ENCODE measurements at places on chromosomes 13 and 19.

DNA sequence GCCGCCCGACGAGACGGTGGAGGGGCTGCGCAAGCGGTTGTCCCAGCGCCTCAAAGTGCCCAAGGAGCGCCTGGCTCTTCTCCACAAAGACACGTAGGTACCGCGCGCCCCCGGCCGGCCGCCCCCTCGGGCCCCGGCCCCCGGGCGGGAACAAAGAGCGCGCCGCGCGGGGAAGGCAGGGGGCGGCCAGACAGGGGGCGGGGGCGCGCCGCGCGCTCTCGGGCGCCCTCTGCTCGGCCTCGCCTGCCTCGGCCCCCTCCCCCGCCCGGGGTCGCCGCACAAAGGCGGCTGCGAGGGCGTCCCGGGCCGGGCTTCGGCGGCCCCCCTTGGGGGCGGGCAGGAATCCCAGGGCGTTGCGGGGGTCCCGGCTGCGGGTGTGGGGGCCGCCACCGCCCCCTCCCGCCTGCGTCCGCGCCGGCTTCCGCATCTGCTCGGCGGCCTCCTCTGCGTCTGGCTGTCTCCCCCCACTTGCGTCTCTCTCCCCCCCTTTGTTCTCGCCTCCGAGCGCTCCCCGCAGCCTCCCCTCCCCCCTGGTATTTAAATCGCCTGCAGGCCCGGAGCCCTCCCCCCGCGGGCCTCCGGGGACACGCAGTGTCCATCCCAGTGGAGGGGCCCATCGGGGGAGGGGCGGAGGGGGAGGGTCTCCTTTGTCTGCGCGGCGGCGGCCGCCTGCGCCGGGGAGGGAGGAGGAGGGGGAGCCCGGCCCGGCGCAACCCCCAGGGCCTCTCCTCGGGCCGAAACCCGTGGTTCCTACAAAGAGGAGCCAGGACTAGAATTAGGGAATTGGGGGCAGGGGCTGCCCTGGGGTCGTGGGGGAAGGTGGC is 2.3 kb downstream of the MIDN start:
- no peak for DNase-seq

- DNase-seq: no peak
These were observed 11.9 kb upstream of the PLAUR start for GRCh38 chr19:43681821-43682220.

DNA sequence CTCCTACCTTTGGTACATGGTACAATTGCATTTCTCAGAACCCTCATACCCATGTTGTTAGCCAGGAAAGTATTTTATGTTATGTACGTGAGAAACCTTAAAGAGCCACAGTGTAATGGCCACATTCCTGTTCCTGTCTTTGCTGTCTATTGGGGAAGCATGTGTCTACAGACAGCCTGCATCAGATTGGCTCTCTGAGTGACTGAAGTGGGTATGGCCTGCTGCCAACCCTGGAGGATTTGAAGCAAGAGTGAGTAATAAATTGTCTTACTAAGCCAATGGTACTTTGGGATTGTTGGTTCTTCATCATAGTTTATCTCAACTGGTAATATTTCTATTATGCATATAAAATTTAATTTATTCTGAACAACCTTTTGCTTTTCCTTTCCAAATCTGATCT is 574.1 kb downstream of the LMO7 start:
- no peak for DNase-seq

DNA sequence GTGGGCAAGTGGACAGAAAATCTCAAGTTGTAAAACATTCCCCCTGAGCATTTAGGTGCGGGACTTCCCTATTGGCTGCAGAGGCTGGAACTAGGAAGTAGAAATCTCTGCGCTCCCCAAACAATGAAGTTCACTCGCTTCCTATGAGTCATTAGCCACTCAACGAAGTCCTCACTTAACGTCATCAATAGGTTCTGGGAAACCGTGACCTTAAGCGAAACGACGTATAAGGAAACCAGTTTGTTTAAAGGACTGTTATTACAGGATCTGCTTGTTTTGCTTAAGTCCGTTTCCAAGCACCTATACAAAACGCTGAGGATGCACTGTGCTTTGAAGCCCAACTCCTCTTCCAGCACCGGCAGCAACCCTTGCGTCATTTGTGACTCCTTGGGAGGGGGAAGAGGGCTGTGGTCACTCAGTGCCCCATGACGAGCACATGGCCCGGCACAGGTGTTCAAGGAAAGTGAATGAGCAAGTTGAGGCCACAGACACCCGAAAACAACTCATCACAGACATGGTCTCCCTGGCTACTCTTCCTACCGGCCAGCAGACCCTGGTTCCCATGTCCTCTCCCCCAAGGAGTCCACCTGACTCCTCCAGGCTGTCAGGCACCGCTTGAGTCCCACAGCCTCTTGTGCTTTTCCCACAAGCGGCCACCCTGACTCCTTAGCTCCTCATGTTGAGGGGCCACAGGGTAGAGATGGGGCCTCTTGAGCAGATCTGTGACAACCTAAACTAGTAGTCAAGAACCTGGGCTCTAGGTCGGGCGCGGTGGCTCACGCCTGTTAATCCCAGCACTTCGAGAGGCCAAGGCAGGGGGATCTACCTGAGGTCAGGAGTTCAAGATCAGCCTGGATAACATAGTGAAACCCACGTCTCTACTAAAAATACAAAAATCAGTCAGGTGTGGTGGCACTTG is 4.8 kb downstream of the RPS16 start:
- DNase-seq: no peak

DNA sequence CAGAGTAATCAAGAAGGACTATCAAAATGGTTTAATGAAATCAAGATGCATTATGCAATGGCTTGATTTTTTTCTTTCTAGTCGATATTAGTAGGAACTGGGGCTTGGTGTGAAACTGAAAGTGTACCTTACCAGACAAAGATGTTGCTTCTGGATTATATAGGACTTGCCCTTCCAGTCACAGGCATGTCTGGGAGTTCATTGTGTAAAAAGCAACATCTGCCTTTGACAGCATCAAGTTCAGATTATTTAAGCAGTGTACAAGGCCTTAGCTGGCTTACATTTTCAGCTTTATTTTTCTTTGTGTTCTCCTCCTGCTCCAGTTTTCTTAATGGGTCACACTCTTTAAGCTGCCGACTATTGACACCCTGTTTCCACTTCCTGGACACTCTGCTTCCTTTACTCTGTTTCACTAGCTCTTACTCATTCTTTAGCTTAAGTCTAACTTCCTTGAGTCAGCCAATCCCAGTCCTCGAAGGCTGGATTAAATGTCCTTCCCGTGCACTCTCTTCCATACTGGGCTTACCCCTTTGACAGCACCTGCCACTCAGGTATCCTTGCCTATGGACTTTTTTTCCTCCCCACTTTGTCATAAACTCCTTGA is 29.4 kb upstream of the OLFM4 start:
- no peak for DNase-seq

DNA sequence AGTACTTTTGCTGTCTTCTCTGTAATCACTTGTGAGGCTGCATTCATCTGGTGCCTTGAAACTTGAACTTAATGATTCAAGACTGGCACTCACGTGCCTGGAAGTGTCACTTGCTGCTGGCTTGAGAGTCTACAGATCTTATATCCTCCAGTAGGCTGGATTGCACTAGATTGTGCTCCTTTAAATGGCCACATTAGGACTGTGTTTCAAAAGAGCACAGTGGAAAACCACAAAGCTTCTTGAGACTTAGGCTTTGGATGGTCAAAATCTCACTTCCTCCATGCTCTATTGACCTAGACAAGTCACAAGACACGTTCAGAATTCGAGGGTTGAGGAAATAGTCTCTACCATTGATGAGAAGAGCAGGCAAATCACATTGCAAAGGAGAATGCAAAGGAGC is 1278.8 kb upstream of the MIR17HG start:
- DNase-seq: no peak

DNA sequence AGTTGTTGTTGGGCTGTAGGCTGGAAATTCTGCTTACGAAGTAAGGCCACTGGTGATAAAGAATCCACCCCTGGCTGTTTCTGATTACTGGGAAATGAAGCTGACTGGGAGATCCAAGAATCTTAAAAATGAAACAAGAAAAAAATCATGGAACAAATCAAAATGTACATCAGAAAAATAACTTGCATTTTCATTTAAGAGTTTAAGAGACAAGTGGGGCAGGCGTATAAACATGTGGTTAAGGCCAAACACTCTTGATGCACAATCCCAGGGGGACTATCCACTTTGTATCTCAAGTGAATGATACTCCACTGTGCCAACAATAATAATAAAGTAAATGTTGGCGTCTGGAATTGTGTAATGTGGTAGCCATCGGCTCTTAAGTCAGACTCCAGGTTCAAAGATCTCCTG is 24.6 kb downstream of the ZMYM5 start:
- DNase-seq: no peak

GRCh38 chr13:45482571-45483173 is 17.9 kb downstream of the COG3 start:
- no peak for DNase-seq

DNA sequence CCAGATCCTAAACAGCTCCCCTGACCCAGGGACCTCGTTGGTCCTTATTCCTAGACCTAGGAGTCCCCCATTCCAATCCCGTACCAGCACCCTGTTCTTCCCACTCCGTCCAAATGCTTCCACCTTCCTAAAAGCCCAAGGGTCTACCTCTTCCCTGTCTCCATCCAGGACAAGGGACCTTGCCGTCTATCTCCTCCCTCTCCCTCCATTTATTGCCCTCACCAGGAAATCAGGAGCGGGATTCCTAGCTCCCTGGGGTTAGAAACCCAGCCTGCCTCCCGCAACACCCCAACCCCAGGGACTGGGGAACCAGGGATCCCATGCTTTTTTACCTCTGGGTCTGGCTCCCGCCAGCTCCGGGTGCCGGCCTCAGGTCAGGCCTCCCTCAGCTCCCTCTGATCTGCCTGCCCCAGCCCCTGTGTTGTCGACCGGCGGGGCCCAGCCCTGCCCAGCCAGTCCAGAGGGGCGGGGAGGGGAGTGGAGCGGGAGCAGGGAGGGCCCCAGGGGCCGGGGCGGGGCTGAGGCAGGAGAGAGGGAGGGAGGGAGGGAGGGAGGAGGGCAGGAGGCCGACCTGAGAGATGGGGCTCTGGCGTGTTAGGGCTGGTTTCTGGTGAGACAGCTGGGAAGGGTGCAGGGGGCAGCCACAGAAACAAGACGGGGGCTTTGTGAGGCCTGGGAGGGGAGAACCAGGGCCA is at the start of gene B3GNT8:
TSS of gene B3GNT8 (minus strand) at position 423 of the 695 bp plus-strand sequence. CDS start 596 bp downstream, outside the sequence.
- DNase-seq: peak; percentile 52

DNA sequence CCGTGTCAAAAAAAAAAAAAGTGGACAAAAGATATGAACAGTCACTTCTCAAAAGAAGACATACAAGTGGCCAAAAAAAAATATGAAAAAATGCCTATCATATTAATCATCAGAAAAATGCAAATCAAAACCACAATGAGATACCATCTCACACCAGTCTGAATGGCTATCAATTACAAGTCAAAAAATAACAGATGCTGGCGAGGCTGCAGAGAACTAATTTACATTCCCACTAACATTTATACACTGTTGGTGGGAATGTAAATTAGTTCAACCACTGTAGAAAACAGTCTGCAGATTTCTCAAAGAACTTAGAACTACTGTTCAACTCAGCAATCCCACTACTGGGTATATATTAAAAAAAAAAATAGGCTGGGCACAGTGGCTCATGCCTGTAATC is 26.5 kb upstream of the FOXO1 start:
- DNase-seq: no peak

- DNase-seq: no peak
These were observed 6.0 kb upstream of the HAS1 start for GRCh38 chr19:51729781-51730180.

GRCh38 chr19:16113727-16114126 is 2.0 kb downstream of the RAB8A start:
- DNase-seq: no peak

GRCh38 chr13:31982540-31982939 is 49.0 kb upstream of the FRY start:
- no peak for DNase-seq

DNA sequence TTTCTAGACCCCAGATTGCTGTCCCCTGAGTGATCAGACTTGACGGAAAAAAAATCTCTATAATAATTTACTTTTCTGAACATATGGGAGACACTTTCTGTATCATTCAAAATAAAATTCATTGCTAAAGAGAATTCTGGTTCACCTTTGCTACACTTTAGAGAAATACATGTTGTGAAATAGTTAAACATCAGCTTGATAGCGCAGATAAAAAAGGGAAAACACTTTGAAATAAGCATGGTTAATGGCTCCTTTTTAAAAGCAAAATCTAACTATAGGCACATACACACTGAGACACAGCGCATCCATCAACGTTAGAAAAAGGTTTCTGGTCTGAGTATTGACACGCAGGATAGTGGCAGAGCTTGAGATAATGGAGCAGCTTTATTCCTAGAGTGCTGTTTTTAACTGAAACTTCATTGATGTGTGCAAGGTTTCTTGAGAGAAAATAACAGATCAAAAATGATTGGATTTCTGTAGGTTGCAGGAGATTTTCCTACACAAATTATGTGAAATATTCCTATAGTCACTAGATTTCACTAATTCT is 341.2 kb downstream of the MZT1 start:
- DNase-seq: no peak

- DNase-seq: no peak
These were observed 1.2 kb downstream of the KLF2 start for GRCh38 chr19:16325641-16326400.

DNA sequence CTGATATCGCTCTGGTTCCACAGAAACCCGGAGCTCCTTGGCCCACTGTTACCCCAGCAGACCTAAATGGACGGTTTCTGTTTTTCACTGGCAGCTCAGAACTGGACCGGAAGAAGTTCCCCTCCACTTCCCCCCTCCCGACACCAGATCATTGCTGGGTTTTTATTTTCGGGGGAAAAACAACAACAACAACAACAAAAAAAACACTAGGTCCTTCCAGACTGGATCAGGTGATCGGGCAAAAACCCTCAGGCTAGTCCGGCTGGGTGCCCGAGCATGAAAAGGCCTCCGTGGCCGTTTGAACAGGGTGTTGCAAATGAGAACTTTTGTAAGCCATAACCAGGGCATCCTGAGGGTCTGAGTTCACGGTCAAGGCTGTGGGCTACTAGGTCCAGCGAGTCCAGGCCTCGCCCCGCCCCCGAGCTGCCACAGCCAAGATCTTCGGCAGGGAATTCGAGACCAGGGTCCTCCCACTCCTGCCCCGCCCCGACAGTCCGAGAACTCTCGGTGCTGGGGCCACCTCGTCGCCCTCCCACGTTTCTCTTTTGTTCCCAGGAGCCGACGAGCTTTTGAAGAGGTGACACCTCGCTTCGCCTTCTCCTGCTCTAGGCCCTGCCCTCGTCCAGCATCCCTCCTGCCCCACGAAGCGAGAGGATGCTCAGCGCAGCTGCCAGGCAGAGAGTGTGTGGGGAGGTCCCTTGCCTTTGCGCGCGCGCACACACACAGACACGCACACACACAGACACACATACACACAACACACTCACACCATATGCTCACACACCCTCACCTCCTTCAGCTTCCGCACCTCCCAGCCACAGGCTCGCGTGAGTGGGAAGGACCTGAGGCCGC is 8.8 kb downstream of the ZIC2 start:
- no peak for DNase-seq

DNA sequence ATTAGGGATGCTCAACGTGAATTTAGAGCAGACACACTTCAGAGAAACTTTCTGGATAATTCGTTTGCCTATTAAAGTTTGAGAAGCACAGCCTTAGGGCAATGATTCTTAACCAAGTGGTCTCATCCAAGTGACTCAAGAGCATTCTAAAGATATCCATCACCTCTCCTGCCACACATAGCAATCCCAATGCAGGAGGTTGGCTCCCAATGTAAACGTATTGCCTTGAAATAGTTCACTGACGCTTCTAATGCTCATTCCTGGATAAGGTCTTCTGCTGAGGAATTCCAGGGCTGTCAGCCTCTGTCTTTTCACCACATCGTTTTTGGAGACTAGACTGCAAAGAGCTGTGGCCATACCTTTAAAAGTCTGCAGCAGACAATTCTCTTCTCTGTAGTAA is 279.8 kb upstream of the DACH1 start:
- no peak for DNase-seq

GRCh38 chr19:1473085-1473851 is 5.7 kb downstream of the C19orf25 start:
- no peak for DNase-seq

- no peak for DNase-seq
These were observed 1246.5 kb downstream of the UQCRFS1 start for GRCh38 chr19:27966390-27966816.

Measured in GM12892 (cell line).